Fibroblast of lung (primary cell): ENCODE measurements at places on chromosomes 1 and 21.
A peak's percentile ranks its signal among the peaks of the same experiment; 100 is the strongest.

DNA sequence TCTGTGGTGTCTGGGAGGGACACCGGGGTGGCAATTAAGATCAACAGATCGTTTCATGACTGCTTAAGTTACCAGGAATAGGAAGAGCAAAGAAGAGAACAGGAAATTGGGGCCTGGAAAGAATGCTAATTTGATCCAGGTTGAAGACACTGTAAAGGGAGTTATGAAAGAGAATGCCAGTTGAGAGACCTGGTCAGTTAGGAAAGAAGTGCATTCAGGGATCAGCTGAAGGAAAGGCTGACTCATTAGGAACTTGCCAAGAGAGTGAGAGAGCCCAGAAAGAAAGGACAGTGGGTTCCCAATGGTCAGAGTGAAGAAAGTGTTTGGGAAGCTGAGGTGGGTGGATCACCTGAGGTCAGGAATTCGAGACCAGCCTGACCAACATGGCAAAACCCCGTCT, 119.6 kb downstream of the UBE2U start:
- DNase-seq, result peak; percentile 22

- peak; percentile 40 for DNase-seq
These were observed 16.2 kb downstream of the KCTD3 start for GRCh38 chr1:215583185-215583749.

- DNase-seq, result no peak
These were observed 22.9 kb downstream of the MEGF6 start for GRCh38 chr1:3588395-3588794.

GRCh38 chr1:19065526-19066247, 109.2 kb upstream of the IFFO2 start:
- DNase-seq, result no peak

DNA sequence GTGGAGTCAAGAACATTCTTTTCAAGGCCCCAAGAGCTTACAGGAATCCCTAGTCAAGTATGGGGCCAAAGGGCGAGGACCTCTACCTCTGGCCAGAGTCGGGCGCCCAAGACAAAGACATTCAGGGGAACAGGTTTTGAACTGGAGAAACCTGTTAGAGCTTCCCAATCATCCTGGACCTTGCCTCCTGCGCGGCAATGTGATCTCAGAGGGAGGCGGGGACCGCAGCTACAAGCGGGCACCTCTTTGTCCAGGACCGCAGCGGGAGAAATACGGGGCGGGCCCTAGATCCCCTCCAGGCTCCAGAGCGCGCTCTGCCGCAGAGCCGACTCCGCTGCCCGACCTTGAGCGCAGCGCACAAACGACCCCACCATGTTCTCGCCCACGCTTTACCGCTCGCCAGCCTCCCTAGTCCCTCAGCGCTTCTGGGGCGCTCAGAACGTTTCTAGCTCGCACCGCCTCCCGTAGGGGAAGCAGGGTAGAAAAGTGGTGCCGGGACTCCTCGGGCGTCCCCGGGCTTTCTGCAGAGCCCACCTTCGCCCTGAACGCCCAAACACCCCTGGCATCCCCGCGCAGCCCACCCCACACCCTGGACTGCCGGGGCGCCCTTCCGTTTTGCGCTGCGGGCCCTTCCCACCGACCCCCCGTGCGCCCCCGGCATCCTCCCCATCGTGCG, 28.1 kb downstream of the RABIF start:
- peak; percentile 46 for DNase-seq

DNA sequence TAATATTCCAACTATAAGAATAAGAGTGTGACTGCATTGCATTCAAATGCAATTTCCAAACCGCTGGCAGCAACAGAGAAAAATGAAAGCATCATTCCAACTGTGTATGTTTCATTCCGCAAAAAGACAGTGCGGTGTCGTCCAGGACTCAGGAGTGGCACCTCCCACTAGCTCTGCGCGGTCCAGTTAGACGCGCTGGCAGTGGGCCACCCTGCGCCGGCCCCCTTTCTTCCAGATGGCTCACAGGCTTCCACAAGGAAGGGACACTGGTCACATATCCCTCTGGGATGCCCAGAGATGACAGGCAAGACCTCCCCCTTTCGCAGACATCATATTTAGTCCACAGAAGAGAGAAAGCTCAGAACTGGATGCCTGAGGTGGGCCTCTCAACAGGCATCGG, 11.9 kb downstream of the WRAP73 start:
- no peak for DNase-seq

- no peak for DNase-seq
These were observed 115.0 kb downstream of the TTLL7 start for GRCh38 chr1:83883979-83884378.

DNA sequence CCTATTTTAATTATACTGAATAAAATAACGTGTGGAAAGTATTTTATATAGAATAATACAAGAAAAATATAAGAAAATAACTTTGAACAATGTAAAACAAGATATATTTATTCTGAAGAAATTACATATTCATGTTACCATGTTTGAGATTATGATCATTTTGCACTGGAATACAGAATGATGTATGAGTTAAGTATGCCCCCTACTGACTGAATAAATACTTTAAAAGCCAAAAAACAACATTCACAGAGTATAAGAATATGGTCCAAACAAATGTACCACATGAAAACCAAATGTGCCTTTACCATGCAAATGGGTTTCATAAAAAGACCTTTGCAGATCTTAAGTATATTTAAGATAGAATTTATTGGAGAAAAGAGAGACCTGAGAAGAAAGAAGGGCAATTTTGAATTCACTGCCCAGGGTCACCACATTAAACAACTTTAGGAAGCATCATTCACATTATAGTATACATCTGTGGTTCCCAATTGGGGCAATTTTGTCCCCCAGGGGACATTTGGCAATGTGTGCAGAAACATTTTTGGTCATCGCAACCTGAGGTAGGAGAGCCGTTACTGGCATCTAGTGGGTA, 136.6 kb upstream of the GFI1 start:
- DNase-seq, result peak; percentile 7

DNA sequence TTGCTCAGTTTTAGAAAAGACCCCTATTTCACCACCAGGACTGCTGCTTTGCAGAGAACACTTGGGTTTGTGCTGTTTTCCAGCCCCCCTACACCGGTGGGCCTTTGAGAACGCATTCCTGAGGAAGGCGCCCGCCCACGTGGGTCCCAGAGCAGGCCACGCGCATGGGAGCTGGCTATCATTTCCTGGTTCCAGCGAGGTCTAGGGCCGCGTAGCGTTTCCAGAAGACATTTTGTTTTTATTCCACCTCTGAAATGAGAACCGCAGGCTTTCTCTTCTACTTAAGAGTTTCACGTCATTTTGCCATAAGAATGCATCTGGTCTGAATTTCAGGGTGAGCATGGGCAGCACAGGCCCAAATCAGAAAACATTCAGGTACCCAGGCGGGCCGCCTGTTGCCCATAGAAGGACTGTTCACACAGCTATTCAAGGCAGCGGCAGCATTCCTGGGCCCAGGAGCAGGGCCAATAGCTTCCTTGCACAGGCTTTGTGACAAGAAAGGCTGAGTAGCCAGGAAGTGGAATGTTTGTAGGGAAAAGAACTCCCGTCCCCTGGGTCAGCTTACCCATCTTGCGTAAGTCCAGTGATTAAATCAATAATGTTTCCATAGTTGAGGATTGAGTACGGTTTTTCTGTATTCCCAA, 1.4 kb upstream of the KLHL21 start:
- peak; percentile 83 for DNase-seq

DNA sequence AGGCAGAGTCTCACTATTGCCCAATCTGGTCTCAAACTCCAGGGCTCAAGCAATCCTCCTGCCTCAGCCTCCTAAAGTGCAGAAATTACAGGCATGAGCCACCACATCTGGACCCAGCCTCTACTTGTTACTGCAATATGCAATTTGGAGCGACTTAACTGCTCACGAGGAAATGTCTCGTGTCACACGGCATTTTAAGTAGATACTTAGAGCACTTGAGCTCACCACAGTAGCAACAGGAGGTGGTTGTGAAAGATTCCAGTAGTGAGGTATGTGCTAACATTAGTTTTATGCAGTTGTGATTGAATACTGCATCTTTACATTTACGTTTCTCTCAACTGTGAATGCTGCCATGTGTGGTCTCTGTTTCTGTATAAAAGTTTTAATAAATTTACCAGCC, 5.8 kb upstream of the NDUFV3 start:
- DNase-seq, result no peak

- no peak for DNase-seq
These were observed 31.1 kb upstream of the CYP4B1 start for GRCh38 chr1:46767649-46768282.

DNA sequence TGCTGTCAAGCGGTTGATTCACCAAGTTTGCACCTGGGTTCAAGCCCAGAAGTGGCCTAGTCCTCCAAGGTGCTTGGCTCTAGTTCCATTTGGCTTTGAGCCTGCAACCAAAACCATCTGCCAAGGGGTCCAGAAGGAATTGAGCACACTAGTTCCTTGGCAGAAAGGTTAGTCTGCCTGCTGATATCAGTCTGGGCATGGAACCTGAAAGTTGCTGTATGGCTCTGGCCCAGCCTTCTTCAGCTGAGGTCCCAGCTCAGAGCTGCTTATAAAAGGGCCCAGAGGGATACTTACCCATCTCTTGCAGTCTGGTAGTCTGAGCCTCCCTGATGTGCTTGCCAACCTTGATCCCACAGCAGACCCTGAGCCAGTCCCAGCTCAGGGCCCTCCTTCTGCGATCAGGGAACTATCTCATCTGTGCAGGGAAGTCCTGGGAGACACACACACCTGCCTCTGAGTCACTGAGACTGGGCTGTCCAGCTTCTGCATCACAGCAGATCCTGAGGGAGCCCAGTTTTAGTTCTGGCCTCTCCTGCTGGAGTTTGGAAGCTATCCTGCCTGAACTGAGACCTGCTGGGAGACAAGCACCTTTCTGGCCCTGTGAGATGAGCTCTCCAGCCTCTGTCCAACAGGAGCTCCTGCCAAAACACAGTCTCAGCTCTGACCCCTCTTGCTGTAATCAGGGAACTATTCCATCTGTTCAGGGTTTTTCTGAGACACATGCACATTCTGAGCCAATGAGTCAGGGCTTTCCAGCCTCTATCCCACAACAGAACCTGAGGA, 75.8 kb downstream of the CTH start:
- peak; percentile 91 for DNase-seq

GRCh38 chr1:26692211-26692792, 3.5 kb upstream of the ARID1A start:
- peak; percentile 95 for DNase-seq

DNA sequence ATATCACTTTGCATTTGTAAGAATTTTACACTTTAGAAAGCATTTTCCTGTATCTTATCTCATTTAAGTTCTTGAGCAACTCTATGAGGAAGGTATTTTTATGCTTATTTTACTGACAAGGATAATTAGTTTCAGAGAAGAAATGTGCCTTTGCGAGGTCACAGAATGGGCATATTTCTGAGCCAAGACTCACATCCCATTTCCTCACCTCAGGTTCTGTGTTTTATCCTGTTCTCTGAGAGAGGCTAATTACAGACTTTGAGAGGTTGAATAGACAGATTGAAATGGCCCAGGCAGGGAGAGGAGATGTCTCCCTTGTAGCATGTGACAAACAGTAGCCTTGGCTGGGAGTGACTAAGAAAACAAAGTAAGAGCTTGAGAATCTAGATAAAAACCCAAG, 39.1 kb upstream of the ZC3H11B start:
- no peak for DNase-seq

- no peak for DNase-seq
These were observed 117.4 kb downstream of the AKT3 start for GRCh38 chr1:243732637-243733036.

DNA sequence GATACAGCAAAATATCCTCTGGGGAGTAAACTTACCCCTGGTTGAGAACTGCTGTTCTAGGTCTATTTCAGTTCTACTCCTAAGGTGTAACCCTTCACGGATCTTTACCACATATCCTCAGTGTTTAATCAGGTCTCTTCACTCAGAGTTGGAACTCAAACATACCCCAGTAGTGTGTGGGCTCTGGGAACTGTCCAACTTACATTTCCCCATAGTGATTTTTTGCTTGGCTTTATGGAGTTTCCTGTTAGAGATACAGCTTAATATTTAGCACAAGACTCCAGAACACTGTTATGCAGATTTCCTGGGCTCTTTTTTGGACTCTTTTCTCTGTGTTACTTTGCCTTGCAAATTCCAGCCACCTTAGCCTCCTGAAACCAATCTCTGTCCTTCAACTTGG, 26.7 kb upstream of the LIN9 start:
- DNase-seq, result no peak

DNA sequence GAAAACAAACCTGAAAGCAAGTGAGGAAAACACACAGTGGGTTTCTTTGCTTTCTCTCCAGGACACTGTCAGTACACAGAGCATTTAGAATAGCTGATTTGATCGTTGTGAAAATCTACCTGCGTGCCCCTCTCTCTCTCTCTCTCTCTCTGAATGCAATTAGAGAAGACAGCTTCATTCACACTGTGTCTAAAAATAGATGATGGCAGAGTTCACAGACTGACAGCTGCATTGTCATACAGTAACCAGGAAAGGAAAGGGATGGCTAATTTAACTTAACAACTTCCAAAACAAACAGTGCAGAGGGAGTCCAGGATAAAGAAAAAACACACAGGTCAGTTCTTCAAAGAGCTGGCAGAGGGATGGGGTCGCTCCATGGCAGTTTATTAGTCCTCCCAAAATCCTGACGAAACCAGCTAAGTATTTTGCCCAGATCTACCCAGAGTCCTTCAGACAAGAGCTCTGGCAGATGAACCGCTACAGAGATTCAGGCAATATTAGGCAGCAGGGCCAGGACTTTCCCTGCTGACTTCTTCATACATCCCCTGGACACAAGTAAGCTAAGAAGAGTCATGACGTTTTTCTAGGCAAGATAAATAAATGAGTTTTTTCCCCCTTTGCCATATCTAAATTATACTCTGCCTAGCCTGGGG, 58.9 kb downstream of the WLS start:
- DNase-seq, result peak; percentile 51

- DNase-seq, result no peak
These were observed 30.2 kb upstream of the IL20 start for GRCh38 chr1:206835186-206835585.
